ENCODE measurements at places on chromosomes 4 and X. TPM values are rescaled to one million over a fixed set of nuclear protein-coding genes. Genes with fewer than 3 reads are reported as not detected.

GRCh38 chr4:26255989-26256388 lies 64.8 kb upstream of the RBPJ start:
- DNase-seq: no peak

GRCh38 chr4:53478671-53479456 lies 101.4 kb downstream of the FIP1L1 start:
- no peak for DNase-seq

DNA sequence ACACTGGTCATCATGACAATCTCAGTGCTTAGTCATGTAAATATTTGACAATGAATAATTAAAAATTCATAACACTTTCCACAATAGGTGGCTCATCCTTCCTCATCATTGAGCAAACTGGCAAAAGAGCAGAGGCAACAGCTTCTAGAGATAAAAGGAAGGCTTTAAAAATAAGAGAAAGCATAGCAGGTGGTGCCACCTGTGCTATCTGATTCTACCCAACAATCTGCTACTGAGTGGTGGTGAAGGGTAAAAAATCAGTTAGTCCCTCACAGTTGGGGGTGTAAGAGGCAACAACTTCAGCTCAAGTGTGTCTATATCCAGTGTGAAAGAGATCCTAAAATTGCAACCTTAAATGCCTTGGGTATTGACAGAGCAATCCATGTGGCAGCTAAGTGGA lies 280.1 kb upstream of the PPARGC1A start:
- no peak for DNase-seq

- DNase-seq: no peak
Measured at GRCh38 chr4:140871368-140871767, 115.2 kb upstream of the TBC1D9 start.

DNA sequence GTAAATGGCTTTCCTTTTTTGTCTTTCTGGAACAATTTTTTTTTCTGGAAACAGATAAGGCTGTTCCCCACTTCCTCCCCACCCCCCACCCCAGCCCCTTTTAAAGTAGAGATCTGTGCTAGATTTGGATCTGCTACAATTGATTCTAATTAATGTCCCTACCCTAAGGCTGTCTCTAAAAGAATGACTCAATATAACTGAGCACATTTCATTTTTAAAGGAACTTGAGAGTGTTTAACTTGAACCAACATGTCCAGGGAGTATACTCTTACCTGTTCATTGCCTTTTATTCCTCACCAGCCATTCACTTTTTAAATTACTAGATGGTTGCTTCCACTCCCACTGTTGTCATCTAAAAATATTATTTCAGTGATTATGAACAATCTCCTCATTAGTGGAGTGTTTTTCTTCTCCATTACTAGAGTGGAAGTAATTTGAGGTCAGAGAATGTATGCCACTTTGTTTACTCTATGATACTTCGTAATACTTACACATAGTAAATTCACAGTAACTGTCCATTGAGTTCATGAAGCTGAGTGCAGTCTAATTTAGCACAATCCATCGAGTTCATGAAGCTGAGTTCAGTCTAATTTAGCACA lies 14.1 kb upstream of the CNOT6L start:
- DNase-seq: no peak

DNA sequence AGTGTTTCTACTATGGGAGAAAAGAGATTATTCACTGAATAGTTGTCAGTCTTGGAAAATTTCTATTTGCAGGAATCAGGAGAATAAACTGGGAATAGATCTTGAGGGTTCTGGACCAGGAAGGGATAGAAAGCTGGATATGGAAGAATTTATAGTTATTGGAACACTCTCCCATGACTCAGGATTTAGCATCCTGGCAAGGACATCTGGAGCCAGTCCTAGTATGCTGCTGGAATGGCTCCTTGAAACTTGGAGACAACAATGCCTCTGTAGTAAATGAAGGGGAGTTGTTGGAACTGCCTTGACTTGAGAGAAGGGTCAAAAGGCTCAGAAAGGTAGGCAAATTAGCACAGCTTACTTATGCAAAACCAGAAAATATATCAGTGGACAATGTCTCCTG lies 23.5 kb upstream of the THOC2 start:
- DNase-seq: no peak

DNA sequence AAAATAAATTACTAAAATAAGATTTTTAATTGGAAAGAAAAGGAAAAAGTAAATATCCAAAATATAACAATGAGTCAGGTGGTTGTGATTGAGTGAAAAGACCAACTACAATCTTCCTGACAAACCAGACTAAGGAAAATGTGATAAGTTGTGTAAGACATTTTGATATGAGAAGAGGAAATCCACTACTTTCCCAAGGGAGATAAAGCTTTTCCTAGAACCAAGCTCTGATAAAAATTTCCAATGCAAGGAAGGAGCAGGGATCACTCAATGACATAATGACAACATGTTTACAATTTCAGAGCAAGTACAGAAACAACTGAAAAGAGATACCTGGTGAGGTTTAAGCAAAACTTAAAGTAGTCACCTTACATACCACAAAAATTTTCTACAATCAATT lies 305.1 kb upstream of the RASGEF1B start:
- no peak for DNase-seq

- DNase-seq: no peak
Measured at GRCh38 chr4:67558493-67558892, at the start of gene STAP1. Gene STAP1, plus strand, starts transcription at chr4:67558727. Its CDS starts 83 bp downstream, at chr4:67558810.

GRCh38 chrX:41353985-41354384 lies 20.0 kb downstream of the DDX3X start:
- no peak for DNase-seq

- DNase-seq: no peak
Measured at GRCh38 chr4:83125738-83126141, 11.2 kb upstream of the PLAC8 start.

- DNase-seq: no peak
Measured at GRCh38 chr4:4412641-4413372, 25.9 kb downstream of the NSG1 start.

DNA sequence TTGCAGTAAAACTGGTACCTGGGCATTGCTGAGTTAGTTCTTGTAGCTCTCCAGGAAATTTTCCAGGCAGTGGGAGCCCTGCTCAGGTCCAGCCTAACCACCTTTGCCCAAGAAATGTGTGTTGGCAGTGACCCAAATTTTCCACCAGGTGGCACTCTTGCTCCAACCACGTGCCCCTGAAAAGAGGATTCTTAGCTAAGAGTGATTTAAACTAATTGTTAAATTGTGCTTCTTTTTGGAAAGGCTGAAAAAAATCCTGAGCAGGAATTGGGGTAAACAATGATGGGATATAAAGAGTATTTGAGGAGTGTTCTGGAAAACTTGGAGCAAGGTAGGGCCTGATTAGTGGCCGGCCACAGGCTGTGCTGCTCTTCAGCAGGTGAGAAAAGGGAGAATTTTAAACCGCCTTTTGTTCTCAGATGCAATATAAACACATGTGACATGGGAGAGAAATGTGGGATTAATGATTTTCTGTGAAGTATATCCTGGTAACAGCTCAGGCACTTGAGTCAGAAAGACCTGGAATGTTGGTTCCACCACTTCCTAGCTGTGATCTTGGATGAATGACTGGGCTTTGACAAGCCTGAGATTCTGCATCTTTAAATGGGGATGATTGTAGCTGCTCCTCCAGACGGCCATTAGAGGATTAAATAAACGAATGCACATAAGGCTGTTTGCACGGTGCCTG lies 219.6 kb downstream of the PTTG2 start:
- DNase-seq: peak; percentile 78

GRCh38 chrX:119036107-119037029 lies 36.4 kb upstream of the CT47C1 start:
- DNase-seq: no peak

GRCh38 chr4:187309456-187309855 lies 585.8 kb upstream of the FAT1 start:
- DNase-seq: no peak

The SERPINA7 gene
- total RNA-seq: not detected

The RASL11B gene
- total RNA-seq: 3.0 TPM

The C1QTNF7 gene
- 0.72 TPM for total RNA-seq

The RBM46 gene
- not detected for total RNA-seq

The OPN1MW gene
- total RNA-seq: not detected

The MAGEC1 gene
- not detected for total RNA-seq

Data from heart left ventricle (tissue), 16 donors.